HepG2 (cell line): ENCODE measurements at places on chromosomes 13 and 19.
A peak's percentile ranks its signal among the peaks of the same experiment; 100 is the strongest.

DNA sequence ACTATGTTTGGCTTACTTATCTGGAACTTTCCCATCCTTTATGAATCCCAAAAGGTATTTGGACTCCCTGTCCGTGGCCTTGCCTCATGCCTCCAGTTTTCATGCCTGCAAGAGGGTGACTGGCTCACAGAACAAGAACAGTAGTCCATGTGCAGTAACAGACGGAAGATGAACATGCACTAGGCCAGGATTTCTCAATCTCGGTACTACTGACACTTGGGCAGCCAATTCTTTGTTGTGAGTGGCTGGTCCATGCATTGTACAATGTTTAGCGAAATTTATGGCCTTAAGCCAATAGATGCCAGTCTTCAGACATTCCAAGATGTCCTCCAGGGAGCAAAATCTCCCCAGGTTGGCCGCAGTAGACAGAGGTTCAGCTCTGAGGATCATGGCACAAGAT, 61.9 kb downstream of the DOCK9 start:
- no peak for DNase-seq

- no peak for DNase-seq
Measured at GRCh38 chr19:10858204-10858828, 10.1 kb downstream of the C19orf38 start.

DNA sequence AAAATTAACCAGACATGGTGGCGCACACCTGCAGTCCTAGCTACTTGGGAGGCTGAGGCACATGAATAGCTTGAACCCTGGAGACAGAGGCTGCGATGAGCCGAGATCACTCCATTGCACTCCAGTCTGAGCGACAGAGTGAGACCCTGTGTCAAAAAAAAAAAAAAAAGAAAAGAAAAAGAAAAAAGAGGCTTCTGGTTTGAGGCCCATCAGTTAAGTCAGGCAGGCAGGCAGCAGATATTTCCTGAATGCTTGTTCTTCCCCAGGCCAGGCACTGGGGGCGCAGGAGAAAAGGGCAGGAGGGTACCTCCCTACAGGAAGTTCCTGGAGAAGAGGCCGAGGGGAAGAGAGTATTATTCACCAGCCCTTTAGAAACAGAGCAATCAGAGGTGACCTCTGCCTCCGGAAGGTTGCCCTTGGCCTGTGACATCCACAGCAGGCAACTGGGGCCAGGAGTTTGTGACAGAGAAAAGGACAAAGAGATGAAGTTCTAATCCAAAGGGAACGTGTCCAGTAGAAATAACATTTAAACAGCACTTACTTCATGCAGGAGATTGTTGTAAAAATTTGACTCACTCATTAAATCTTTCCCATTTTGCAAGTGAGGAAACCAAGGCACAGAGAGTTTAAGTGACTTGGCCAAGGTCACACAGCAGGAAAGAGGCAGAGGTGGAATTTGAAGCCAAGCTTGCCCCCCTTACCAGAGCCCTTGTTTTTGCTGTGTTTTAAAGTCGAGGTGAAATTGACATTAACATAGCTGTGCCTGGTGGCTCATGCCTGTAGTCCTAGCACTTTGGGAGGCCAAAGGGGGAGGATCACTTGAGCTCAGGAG, 4.3 kb upstream of the RLN3 start:
- peak; percentile 85 for DNase-seq

GRCh38 chr13:100323937-100324336, 235.0 kb downstream of the PCCA start:
- DNase-seq: peak; percentile 5

GRCh38 chr19:42178791-42179674, 38.4 kb downstream of the DEDD2 start:
- no peak for DNase-seq

DNA sequence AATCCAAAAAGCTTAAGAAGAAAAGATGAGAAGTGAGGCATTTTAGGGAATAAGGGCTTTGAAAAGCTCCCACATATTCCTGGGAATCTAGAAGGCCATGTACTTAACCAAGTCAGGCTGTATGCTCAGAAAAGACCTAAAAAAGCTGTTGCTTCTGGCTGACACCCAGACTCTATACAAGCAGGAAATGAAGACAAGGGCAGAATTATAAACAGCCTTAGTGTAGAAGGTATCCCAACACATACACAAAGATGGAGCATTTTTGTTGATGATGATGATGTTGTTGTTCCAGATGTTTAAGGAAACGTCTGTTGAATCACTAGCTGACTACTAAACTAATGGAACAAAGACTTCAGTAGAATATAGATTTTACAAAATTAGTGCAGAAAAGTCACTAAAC, 26.1 kb upstream of the N4BP2L1 start:
- no peak for DNase-seq

DNA sequence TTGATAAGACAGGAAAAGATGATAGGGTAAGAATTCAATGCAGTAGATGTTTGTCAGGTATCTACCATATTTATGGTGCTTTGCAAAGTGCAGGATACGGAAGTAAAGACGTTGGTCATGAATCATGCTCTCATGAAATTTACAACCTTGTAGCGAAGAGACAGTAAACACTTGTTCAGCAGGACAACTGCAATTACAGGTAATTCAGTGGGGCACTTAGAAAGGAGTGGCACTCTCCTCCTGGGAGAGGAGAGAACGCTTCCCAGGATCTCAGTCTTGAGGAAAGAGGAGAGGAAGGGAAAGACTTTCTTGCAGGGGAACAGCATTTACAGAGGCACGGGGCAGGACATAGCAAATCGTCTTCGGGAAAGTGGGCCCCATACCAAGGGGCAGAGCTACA, 46.4 kb downstream of the SOX1 start:
- DNase-seq: no peak

DNA sequence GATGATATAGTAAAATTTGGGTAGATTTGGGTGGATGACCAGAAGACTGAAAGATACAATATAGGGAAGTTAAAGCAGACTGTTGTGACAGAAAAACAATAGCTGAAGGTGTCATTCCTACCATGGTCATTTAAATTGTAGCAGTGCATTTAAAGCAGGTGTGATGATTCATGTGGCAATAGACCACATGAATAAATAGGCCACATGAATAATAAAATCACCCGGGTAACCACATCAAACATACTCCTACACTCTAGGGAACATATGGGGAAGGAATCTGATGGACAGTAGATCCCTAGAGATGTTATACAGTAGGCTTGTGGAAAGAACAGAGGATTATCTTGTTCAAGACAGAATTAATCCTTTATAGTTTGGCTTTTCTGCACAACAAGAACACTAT, 392.6 kb downstream of the SLITRK5 start:
- DNase-seq: no peak

GRCh38 chr19:49497789-49498103, 1.5 kb downstream of the RPS11 start:
- no peak for DNase-seq

DNA sequence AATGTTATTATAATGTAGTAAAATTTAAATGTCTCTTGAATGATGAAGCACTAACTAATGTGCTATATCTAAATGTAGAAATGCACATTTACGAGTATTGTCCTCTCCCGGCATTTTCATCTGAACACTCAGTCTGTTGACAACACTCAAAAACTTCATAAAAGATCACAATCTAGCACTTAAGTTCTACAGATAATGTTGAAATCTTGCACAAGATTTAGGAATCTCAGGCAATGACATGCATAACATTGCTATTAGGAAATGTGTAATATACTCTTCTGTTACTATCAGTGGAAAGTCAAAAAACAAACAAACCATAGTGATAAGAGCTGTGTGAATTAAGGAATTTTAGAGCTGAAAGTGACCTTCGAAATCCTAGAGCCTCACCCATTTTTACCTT, 37.5 kb upstream of the XPO4 start:
- peak; percentile 83 for DNase-seq

- DNase-seq: no peak
Measured at GRCh38 chr13:113488283-113488682, 2.2 kb downstream of the DCUN1D2 start.

- peak; percentile 12 for DNase-seq
Measured at GRCh38 chr19:4671185-4671851, 1.2 kb upstream of the MYDGF start.

- no peak for DNase-seq
Measured at GRCh38 chr13:112898621-112899280, 70.3 kb upstream of the MCF2L start.

- DNase-seq: no peak
Measured at GRCh38 chr13:45779901-45780300, 71.7 kb downstream of the SIAH3 start.

- DNase-seq: no peak
Measured at GRCh38 chr19:50978772-50979390, 4.8 kb downstream of the KLK7 start.

DNA sequence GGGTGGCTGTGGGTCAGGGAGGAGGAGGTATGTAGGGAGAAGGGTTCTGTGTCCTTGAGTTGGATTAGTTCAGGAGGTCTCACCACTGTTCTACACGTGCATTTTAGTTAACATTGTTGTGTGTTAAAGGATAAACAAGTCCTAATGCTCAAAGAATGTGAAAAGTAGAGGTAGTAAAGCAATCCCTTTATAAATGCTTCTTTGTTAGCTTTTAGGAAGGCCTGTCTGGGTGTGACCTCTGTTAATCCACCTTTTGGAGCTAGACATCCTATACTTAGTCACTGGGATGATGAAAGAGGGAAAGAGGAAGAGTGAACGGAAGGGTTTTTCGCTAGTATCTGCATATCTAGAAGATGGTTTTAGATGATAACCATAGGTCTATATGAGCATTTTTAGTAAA, 42.2 kb upstream of the FLT1 start:
- no peak for DNase-seq

DNA sequence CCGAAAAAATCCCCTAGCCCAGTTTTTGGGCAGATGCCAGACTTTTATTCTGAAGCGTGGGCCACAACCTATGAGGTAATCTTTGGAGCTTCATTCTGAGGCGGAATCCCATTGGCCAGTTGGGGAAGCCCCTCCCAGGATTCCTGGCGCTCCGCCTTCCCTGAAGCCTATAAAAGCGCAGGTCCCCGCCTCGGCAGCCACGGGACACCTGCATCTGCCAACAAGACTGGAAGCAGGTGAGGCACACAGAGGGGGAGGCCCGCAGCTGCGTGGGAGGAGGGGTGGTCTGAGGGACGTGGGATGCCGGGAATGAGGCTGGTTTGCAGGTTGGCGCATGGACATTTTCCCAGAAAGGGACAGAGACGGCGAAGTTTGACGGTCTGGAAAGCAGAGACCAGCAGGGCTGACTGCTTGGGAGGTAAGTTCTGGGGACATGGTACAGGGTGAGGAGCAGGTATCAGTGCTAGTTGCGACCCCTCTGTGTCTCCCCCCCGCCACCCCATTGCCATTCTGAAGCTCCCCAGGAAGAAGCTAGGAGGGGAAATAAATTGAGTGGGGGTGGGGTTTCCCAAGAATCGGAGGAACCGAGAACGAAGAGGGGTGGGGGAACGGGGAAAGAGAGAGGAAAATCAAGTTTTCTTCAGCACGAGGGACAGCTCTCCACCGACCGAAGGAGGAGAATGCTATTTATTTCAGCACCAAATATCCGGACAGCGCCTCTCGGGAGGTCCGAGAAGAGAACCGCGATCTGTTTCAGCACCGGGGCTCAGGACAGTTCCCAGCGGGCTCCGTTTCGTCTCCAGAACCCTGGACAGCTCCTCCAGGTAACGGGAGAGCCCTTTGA, 22.4 kb upstream of the FEM1A start:
- DNase-seq: peak; percentile 85

- peak; percentile 67 for DNase-seq
Measured at GRCh38 chr19:56838024-56838908, 2.3 kb downstream of the PEG3 start.
